ENCODE measurements at places on chromosomes 11 and 22. TPM values are rescaled to one million over a fixed set of nuclear protein-coding genes. Genes with fewer than 3 reads are reported as not detected.

Gene RFPL3
- not detected for total RNA-seq

Gene SLC25A18
- total RNA-seq, result 0.73 TPM

Gene ELMOD1
- total RNA-seq, result under 0.01 TPM

Gene FXYD2
- total RNA-seq, result 0.20 TPM

Gene TLCD5
- 7.2 TPM for total RNA-seq

Gene OVOL1
- not detected for total RNA-seq

Gene TRPM5
- total RNA-seq, result not detected

Gene MICAL2
- 18.0 TPM for total RNA-seq

Gene ZNF280B
- total RNA-seq, result 0.98 TPM

Gene CALCA
- not detected for total RNA-seq

Gene ESAM
- total RNA-seq, result under 0.01 TPM

Gene TIMP3
- 75.3 TPM for total RNA-seq

Gene P2RY2
- total RNA-seq, result not detected

Gene ELF5
- not detected for total RNA-seq

Gene LRRN4CL
- 38.2 TPM for total RNA-seq

Gene C11orf42
- total RNA-seq, result not detected

Gene ZDHHC24
- 8.8 TPM for total RNA-seq

Gene PVALB
- not detected for total RNA-seq

Gene FOLR3
- 1.1 TPM for total RNA-seq

Gene THRSP
- not detected for total RNA-seq

Gene MUC5B
- not detected for total RNA-seq

Gene ABTB2
- 0.73 TPM for total RNA-seq

Gene OR9Q2
- total RNA-seq, result not detected

Gene TIGD3
- under 0.01 TPM for total RNA-seq

Gene ALG8
- 49.9 TPM for total RNA-seq

Gene KCNJ5
- total RNA-seq, result not detected

Gene SMC1B
- under 0.01 TPM for total RNA-seq

Gene OR8A1
- not detected for total RNA-seq

Gene EEF1G
- total RNA-seq, result 1,333 TPM

Gene KCNK7
- total RNA-seq, result 0.37 TPM

Gene SYNGR1
- total RNA-seq, result 2.2 TPM

Gene BCO2
- total RNA-seq, result 0.78 TPM

Gene PNPLA5
- total RNA-seq, result not detected

Gene SLC43A3
- 210 TPM for total RNA-seq
